AG04449 (cell line): ENCODE measurements at places on chromosomes 13 and 19.

DNA sequence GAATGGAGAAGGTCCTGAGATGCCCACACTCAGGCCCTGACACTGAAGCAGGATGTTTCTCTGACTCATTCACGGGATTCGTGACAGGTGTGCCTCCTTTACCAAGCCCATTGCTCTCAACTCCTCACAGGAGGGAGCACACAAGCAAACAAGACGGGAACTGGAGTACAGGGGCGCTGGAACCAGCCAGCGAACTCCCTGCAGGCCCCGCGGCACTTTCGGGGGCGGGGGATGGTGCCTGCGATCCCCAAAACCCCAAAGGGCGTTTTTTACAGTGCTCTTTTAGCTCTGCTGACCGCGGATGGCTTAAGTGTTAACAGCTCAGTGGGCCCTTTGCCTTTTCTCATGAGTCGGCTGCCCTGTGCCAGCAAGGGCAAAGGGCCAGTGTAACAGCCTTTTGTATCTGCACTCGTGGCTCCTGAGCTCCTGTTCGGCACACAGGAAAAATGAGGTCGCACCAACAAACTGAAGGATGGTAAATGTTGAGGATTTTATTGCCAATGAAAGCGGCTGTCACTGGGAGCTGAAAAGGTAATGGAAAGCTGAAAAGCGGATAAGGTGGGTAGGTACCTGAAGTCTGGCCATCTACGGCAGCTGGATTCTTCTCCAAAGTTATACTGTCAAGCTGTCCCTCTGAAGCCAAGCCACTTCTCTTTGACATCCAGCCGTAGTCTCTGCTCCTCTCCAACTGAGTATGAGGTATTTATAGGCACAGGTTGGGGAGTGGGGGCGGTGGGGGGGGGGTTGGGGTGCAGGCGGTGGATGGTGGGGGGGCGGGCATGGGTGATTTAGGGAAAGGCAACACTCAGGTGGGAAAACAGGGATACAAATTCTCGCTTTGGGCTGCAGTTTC, 65.0 kb upstream of the TRPC4 start:
- DNase-seq, result no peak

DNA sequence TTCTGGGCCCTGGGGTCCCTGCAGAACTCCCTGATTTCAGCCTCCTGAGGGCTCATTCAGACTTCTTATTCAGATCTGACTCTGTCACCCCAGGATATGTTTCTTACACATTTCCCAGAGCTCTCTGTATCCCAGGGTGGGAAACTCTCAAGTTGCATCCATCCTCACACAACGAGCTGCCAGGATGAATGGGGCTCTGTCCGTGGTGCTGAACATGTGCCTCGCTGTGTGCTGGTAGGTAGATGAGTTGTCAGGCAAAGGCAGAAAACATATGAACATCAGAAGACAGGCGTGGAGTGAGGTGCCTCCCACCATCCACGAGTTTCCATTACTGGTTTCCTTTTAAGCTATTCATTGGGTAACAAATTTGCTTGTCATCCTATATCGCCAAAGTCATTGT, 11.4 kb upstream of the IGFL1 start:
- no peak for DNase-seq

GRCh38 chr13:99985886-99986527, 4.4 kb downstream of the ZIC2 start:
- DNase-seq, result no peak

DNA sequence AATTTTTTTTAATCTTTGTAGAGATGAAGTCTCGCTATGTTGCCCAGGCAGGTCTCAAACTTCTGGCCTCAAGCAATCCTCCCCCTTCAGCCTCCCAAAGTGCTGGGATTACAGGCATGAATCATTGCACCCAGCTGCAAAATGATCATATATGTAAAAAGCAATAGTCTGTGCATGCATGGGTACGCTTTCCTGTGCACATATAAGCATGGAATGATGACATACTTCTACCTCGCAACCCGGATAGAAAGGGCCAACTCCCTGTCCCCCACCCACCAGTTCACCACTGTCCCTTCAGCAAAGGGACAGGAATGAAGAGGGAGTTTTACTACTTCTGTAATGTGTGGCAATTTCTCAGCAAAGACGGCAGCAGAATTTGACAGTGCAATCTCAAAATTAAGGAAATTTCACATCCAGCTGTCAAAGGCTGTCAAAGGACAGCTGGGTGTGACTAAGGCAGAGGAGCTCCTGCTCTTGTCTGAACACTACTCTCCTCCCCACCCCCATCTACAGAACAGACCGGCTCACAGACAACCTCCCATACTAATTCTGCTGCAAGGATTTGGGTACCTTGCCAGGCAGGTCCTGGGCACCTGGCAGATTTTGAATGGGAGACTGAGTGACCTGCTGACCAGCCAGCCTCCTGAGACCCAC, 95.6 kb downstream of the TSHZ3 start:
- no peak for DNase-seq

DNA sequence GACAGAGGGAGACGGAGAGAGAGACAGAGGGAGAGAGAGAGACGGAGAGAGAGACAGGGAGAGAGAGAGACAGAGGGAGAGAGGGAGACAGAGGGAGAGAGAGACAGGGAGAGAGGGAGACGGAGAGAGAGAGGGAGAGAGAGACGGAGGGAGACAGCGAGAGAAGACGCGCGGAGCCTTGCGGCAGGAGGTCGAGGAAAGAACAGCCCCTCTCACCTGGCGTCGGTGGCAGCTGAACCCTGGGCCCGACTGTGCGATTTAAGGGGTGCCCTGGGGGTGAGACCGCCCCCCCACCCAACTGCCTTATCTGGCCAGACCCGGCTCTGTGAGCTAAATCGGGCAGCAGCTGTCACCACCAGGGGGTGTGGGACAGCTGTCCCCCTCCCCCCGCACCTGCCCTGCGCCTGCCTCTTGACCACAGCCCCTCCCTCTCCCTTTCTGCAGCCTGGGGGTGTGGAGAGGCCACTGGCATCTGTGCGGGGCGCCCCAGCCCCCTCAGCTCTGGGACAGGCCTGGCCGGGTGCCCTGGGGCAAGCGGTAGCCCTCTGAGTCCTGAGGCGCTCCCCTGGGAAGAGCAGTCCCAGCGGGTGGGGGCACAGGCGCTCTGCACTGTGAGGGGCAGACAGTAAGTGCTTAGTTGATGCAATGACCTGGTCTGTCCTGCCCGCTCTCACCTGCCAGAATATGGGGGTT, 10.8 kb downstream of the JOSD2 start:
- DNase-seq, result no peak

DNA sequence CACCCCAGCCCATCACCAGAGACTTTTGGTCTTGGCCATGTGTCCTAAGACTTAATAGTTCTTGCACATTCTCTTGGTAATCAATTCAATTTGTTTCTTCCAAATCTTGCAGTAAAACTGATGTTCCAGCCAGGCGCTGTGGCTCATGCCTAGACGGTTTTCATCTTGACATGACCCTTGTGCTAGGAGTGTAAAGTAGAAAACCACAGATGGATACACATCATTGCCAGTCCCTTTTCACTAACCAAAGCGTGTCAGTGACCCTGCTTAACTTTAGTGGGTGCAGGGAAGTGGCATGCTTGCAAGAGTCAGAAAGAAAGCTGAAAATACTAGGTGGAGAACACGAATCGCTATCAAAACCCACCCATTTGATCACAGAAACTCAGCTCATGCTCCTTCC, 18.0 kb upstream of the CD70 start:
- DNase-seq, result no peak

- no peak for DNase-seq
These were observed 12.3 kb downstream of the SLC7A1 start for GRCh38 chr13:29583073-29583785.

DNA sequence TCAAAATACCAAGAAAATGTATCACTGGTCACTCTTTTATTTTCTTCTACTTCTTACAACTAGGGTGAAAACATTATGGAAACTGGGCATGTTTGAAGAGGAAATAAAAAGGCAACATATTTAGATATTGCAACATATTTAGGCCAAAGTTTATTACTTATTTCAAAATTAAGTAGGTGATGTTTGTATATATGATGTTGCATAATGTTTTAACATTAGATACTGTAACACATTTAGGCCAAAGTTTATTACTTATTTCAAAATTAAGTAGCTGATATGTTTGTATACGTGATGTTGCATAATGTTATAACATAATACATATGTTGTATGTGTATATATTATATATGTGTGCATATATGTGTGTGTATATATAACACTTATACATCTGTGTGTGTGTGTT, 451.3 kb downstream of the LIG4 start:
- no peak for DNase-seq

DNA sequence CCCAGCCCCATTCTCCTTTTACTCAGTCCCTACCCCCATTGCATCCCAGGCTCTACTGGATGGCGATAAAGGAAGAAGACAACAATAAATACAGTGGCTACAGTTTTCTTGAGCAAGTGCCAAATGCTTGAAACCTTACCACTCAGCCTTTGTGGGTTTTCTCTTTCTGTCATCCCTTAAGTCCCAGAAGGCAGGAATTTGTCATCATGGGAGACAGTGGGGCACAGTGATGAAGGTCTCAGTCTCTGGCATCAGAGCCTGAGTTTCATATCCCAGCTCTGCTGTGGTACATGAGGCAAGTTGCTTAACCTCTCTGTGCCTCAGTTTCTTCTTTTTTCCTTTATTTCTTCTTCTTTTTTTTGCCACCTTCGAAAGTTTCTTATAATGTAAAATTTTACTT, 5.1 kb upstream of the COMP start:
- DNase-seq, result no peak

DNA sequence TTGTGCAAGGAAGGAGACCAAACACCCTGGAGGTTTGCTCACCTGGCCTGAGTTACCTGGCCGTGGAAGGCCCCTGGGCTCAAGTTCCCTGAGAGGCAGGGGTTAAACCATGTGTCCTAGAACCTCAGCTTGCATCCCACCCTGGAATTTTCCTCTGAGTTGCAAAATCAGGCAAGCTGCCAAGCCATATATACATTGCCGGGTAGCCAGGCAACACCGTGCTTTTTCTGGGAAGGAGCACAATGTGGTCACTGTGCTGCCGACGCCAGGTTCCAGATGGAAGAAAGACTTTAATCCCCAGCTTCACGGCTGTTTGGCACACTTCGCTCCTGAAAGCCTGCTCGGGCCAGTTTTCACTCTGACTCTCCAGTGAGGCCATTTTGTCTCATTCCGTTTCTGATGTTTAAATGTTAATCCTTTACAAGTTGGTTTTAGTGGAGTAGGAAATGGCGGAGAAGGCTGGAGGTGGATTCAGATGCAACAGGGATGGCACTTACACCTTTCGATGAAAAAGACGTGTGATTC, 60.1 kb upstream of the PEG3 start:
- no peak for DNase-seq

- no peak for DNase-seq
These were observed 18.3 kb downstream of the ARID3A start for GRCh38 chr19:944171-944567.

DNA sequence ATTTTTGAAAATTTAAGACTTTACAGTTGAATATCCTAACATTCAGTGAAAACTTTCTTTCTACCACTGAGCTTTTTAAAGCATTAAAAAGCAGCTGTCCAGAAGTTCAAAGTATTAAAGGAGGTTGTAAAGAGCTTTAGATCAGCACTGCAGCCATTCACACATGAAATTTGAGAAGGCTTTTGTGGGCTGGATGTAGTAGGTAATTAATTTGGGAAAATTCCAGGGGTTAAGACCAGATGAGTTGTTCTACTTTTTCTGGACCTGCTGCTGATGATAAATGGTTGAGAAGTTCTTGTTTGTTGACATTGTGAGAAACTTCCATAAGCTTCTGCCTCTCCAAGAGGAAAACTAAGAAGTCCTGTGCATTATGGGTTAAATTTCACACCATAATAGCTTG, 1779.6 kb upstream of the PRR20A start:
- no peak for DNase-seq

DNA sequence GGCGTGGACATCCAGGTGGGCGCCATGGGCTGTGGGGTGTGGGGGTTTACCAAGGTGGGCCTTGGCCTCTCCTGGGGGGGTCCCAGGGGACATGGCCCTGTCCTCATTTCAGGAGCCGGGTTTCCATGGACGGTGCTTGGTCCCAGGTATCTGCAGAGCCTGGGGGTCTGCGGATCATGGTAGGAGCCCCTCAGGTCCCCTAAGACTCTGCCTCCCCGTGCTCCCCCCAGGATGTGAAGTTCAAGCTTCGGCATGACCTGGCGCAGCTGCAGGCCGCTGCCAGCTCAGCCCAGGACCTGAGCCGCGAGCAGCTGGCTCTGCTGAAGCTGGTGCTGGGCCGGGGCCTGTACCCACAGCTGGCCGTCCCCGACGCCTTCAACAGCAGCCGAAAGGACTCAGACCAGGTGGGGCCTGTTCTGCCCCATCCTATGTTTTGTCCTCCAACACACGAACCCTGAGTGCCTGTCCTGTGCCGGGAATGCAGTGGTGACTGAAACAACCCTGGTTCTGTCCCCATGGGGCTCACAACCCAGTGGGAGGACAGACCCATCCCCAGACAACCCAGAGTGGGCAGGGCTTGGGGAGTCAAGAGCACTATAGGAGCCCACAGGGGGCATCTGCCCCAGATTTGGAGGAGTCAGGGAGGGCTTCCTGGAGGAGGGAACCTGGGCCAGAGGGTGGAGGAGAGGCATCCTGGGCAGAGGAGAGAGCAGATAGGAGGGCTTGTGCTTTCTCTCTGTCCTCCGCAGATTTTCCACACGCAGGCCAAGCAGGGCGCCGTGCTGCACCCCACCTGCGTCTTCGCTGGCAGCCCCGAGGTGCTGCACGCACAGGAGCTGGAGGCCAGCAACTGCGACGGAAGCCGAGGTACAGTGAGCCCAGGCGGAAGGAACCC, 26.8 kb downstream of the DHX34 start:
- no peak for DNase-seq

DNA sequence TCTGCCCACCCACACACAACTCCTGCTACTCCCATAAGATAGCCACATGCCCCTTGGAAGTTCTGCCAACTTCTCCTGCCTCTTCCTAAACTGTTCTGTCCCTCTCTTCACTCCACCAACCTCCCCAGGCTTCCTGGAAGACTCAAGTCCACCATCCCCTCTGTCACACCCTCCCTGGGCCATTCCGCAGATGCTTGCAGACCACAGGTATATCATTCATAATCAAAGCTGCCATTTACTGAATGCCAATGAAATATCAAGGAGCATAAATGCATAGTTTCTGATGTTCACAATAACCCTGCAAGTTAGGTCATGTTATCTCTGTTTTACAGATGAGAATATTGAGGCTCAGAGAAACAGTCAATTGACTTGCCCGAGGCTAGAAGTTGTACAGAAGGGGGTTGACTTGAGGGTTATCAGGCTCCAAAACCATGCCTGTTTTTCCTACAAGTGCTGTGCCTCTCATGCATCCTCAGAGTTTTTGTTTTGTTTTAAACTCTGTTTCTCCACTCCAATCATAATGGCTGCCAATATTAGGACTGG, 135.6 kb downstream of the SLC7A1 start:
- no peak for DNase-seq
